ENCODE measurements at places on chromosomes 2 and 18.

GRCh38 chr2:33588232-33588631 is 10.9 kb downstream of the FAM98A start:
- no peak for DNase-seq

DNA sequence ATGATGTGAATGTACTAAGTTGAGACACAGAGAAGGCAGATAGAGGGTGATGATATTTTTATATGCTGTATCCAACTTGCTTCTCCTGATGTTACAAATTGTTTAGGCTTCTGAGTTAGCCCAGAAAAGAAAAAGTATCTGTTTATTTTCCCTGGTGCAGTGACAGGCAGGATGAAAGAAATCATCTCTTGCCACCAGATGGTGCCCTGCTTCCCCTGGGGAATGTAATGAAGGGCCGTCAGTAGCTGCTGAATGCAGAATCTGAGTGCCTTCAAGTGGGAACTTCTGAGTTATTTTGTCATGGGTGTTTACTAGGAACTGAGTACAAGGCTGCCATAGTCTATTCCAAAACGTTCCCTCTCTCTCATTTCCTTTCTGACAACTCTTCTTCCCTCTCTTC is 525.6 kb downstream of the MBD2 start:
- no peak for DNase-seq

DNA sequence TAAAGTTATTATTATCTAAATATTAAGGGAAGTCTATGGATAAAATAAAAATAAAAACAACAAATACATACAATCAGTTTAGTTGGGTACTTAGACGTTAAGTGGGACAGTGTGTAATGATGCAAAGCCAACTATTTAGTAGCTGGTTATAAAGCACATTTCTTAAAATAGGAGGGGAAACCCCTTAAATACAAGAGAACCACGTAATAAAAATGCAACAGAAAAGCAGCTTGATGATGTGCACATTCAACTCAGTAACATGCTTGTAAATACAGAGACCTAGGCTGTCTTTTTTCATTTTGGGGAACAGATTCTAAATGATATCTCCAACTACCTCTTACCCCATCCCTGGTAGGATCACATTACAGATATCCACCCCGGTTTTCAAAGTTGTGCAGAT is 134.3 kb upstream of the AQP4 start:
- no peak for DNase-seq

- no peak for DNase-seq
Observed at GRCh38 chr2:239625971-239626734, 225.3 kb upstream of the HDAC4 start.

- DNase-seq = no peak
Observed at GRCh38 chr2:135617501-135618015, 86.3 kb downstream of the R3HDM1 start.

DNA sequence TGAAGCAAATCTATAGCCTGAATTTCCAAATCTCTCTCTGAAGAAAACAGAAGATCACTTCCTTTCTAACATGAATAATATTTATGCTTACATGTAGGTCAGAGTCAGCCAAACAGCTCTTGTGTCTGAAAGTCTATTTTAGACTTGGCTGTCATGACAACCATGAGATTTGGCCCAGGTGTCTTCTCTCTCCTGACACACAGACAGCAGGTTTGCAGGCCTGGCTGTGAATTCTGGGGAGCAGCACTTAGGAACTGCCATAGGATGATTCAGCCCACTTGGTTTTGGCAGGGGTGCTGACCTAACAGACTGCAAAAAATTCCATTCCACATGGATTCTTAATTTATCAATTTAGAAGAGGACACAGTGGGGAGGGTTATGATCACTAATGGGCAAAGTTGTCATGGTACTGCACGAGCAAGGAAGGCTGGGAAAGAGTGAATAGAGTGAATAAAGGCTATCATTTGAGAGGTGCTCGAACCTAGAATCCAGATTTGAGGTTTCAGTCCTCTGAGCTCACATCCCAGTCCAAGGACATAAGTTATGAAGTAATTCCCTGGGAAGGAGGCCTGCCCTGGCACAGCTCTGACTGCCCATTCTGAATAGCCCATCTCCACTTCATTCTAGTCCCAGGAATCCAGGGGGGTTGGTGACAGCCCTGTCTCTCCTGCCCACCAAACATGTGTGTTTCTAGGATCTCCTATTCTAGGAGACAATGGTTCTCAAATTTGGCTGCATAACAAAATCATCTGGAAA is 453.9 kb upstream of the TRIB2 start:
- DNase-seq = peak; percentile 12

DNA sequence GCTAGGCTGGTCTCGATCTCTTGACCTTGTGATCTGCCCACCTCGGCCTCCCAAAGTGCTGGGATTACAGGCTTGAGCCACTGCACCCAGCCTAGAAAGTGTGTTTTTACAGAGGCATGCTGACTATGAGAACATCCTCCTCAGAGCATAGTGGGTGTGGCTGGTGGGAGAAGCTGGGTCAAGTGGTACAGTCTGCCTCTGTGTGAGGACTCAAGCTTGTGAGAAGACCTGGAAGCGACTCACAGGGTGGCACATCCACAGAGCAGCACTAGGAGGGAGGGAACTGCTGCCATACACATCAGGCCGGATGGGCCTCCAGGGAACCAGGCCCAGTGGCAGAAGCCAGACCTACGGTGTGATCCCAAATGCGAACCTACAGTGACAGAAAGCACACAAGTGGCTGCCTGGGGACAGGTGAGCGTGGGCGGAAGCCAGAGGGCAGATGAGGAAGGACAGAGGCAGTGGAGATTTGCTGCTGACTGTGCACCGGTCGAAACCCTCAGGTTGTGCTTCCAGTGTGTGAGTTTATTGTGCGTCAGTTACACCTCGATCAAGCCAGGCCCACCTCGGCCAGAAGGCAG is 8.9 kb downstream of the ARHGEF4 start:
- no peak for DNase-seq

- no peak for DNase-seq
Observed at GRCh38 chr2:161844822-161845221, 220.6 kb downstream of the SLC4A10 start.

DNA sequence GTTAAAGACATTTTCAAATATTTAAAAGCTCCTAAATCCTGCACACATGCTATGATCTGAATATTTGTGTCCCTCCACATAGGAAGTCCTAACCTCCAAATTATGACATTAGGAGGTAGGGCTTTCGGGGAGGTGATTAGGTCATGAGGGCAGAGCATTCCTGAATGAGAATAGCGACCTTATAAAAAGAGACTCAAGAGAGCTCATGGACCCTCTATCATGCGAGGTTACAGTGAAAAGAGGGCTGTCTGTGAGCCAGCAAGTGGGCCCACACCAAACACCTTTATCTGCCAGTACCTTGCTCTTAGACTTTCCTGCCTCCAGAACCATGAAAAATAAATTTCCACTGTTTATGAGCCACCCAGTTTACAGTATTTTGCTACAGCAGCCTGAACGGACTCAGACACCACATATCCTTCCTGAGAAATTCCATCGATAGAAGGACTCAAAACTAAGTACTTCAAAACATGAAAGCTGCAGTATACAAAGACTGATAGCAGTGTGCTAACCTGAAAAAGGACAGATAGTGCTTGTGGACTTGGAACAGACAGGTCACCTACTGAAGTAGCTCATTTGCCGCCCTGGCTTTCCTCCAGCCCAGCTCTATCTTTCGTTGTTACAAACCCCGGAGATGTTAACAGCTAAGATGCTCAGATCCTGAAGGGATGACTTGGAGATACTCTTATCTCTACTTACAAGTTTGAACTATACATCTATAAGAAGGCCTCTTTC is 13.8 kb downstream of the FAM210A start:
- DNase-seq = no peak

DNA sequence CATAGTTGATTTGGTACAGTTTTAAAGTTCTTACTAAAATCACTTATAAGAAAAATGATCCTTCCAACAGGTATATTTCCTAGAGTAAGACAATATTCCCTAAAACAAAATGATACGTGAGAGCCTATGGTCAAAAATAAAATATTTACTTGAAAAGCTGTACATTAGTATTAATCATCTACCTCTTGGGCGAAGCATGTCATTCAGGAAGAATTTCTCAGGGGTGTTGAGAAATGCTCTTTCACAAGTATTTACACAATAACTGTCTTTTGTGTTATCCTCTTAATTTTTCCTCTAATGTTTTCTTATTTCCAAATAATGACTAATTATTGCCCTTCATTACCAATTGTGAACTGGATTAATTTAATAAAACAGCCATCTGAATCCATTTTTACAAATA is 466.3 kb downstream of the SATB2 start:
- DNase-seq = no peak

Data from AG08396 (cell line).